ENCODE measurements at places on chromosomes 6 and 20.

DNA sequence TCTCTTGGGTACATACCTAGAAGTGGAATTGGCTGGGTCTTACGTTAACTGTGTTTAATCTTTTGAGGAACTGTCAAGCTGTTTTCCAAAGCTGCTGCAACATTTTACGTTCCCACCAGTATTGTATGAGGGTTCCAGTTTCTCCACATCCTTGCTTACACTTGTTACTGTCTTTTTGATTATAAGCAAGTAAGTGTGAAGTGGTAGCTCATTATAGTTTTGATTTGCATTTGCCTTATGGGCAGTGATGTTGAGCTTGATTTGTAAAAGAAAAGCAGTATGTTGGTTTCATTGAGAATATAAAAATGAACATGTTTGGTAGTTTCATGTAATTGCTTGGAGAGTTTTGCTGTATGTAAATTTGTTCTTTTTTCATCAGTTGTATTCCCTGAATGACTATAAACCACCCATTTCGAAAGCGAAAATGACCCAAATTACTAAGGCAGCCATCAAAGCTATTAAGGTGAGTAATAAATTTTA, 40.4 kb downstream of the SCAF8 start:
- no peak for DNase-seq

DNA sequence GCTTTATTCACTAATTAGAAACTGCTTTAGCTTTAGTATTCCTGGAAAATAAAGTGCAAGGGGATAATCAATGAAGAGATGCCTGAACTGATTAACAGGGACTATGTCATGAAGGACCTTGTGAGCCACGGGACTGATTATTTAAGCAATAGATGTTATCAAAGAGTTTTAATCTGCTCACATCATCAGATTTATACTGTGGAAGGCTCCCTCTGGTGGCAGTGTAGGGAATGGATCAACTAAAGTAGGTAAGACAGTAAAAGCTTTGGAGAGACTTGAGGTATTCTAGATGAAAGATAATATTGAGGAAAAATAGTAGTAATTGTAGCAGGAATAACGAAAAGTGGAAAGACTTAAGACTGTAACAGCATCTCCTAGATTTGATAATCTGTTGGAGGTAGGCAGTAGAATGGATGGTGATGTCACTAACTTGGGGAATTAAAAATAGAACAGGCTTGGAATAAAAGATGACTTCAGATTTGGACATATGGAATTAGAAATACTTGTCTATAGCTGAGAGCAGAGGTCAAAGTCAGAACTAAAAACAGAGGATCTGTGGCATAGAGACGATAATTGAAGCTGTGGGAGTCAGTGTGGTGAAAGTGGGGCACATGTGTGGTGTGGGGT, 80.3 kb upstream of the HTR1E start:
- DNase-seq = peak; percentile 32

- no peak for DNase-seq
Observed at GRCh38 chr6:144411531-144412165, 126.5 kb downstream of the UTRN start.

DNA sequence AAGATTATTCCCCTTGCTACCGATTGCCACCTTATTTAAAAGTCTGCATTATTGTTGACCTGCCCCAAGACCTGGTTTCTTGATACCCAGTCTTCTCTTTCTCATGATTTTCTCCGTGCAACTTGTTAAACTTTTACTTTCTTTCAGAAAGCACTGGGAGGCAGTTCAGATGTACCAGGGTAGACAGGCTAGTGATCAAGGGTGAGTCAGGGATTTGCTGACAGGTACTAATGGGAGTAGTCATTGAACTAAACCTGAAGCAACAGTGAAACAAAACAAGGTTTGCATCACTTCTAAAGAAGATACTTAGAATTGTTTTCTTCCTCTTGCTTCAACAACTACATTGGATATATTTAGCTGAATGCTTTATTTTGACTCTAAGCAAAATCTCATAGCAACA, 124.4 kb downstream of the KCNQ5 start:
- DNase-seq = no peak

DNA sequence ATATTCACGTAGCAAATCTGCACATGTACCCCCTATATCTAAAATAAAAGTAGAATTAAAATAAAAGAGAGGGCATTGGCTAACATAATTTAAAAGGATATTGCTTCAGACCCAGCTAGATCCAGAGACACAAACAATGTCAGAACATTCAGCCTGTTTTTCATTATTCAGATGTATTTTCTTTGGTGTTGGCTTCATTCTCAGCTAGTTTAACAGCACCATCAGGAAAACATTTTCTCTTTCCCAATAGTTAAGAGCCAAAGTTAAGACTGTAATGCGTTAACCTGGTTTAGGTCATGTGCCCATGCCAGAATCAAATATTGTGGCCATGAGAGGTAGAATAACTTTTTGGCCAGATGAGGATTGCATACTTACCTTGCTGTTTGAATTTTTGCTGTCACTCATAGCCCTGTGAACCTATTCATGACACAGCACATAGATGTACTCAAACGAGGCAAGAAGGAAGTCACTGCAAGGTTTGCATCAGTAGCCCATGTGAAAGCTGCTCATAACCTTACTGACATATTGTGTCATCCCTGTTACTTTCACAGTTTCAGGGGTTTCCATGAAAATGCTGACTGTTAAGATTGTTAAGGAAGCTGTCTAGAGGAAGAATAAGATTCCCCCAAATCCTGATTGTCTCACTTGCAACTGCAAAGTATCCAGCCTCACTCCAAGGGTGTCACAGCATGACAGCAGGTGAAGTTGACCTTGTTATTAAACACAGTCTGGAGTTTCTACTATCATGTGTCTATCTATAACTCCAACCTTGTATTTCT, 233.1 kb downstream of the PACRG start:
- no peak for DNase-seq

DNA sequence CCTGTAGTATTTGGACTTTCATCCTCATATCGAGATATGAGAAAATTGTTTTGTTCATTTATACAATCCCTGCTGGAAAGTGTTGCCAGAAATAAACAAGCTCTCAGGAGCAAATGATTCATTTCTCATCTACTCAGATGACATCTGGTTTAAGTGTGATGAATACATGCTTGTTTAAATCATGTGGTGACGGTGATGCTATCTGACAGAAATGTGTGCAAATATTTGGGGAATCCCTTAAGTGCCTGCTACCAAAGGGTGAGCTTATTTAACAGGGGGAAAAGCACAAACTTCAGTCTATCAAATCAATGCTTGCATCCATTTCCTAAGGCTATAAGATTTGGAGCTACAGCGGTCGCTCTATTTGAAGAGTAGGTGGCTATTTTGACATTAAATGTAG, 368.3 kb upstream of the SASH1 start:
- no peak for DNase-seq

GRCh38 chr6:25488156-25488555, 163.9 kb upstream of the SCGN start:
- DNase-seq = no peak
